Type B pancreatic cell (in vitro differentiated cells): ENCODE measurements at places on chromosomes 7 and 10. TPM values are rescaled to one million over a fixed set of nuclear protein-coding genes. Genes with fewer than 3 reads are reported as not detected.

GRCh38 chr7:85875398-85875797, 688.5 kb upstream of the SEMA3D start:
- no peak for DNase-seq

Gene KCP
- total RNA-seq = 1.3 and 4.2 TPM in 2 replicates

- no peak for DNase-seq
Observed at GRCh38 chr7:22296265-22296566, 60.7 kb downstream of the RAPGEF5 start.

DNA sequence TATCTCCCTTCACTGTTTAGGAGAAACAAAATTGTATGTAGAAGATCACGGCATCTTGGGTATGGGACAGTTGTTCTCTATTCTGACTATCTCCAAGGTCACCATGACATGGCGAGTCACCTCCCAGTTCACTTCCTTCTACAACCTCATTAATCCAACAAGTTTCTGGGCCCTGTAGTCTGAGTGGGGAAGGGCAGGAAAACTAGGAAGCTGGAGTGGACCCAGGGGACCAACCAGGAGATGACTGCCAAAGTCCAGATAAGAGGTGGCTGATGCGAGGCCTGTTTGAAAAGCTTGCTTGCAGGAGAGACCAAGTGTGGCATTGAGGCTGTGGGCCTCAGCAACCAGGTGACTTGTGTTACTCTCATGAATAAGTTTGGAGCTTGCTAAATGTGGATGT, 584.9 kb downstream of the TNS3 start:
- DNase-seq = no peak

DNA sequence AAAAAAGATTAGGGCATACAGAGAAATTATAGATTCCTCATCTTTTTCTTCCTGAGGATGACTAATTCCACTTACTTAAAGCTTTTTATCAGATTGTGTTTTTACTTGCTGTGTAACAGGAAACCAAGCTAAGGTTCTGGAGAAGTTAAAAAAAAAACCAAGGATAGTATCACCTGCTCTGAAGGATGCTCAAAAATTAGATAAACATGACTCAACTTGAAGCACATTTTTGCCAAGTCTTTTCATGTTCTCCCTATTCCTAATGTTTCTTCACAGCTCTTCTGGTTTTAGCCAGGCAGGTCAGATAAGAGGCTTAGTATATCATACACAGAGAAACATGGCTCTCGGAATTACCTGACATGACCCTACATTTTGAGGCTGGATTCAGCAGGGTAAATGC, 90.3 kb downstream of the CPEB3 start:
- no peak for DNase-seq

GRCh38 chr7:99142727-99143520, 984 bp downstream of the SMURF1 start:
- peak; percentile 91 for DNase-seq

- no peak for DNase-seq
Observed at GRCh38 chr10:54120806-54121205, 680.2 kb downstream of the PCDH15 start.

Gene SH2D4B
- total RNA-seq = 0.07 and 0.10 TPM in 2 replicates

Gene GIMAP1
- total RNA-seq = not detected in 2 replicates

Gene AKR1C3
- total RNA-seq = 9.5 and 14.6 TPM in 2 replicates

Gene TDRD1
- total RNA-seq = not detected in 2 replicates

DNA sequence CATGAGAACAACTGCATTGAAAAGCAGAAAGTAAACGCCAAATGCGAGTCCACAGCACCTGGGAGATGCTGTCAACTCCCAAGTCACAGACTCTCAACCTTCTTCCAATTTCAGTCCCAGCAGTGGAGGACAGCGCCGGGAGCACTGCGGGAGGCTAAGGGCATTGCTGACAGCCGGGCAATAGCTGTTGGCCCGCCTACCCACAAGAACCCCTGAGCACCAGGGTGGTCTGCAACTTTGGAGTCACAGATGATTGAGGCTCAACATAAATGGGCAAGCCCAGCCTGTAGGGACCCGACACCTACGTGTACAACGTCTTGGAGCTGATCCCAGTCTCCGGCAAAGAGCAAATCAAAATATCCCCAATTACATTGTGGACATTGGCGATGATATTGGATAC, 262.9 kb downstream of the TCERG1L start:
- DNase-seq = no peak

DNA sequence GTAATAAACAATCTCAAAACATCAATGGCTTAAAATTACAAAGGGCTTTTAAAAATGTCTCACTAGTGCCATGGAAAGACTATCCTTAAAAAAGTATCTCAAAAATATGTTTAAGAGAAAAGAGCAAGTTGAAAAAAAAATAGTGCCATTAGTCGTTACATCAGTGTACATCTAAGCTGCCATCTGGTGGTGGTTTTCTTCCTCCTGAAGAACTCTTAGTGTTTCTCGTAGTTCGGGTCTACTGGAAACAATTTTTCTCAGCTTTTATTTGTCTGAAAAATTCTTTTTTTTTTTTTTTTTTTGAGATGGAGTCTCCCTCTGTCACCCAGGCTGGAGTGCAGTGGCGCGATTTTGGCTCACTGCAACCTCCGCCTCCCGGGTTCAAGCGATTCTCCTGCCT, 5.9 kb upstream of the GARIN1A start:
- no peak for DNase-seq

Gene TUBB8
- 0.29 and 0.46 TPM in 2 replicates for total RNA-seq

DNA sequence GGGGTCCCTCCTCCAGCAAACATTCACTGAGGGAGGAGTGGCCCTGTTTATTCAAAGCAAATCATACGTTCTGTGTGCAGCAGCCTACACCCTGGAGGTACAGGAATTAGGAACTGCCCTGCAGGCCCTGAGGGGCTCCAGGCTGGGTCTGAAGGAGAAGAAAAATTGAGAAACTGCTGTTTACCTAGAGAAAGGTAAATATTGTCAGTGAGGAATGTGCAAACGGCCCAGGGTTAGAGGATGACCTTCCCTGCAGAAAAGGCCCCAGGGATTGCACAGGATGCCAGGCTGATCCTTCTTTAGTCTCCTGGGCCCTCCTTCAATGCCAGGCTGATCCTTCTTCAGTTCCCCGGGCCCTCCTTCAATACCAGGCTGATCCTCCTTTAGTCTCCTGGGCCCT, 5.7 kb downstream of the CALML5 start:
- no peak for DNase-seq

- no peak for DNase-seq
Observed at GRCh38 chr7:67805921-67806471, 809.4 kb downstream of the TYW1 start.

GRCh38 chr7:121480058-121480457, 84.0 kb upstream of the FAM3C start:
- DNase-seq = no peak

Gene SNCG
- total RNA-seq = 60.4 and 77.6 TPM in 2 replicates

GRCh38 chr10:132847856-132848255, 61.9 kb upstream of the NKX6-2 start:
- DNase-seq = peak; percentile 32
